Activated B cell treated with CpG ODN at 0.5 μM for 24 hours (primary cell): ENCODE measurements at places on chromosomes 4 and X.
A peak's percentile ranks its signal among the peaks of the same experiment; 100 is the strongest.

DNA sequence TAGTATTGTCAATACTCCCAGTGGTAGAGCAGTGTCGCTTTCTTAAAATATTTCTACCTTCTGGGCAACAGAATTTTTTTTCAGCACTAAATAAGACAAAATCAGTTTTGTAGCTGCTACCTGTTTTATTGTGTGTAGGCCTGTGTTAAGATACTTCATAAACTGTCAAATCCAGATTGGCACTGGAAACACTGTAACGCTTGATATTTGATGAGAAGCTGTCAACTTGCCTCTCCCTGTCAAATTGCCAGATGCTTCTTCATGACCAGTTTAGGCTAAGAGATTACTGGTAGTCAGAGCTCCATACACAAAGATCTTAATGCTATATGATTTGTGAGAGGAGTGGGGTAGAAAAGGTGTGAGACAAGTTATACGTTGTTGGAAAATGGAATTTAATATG, 17.3 kb downstream of the TRAM1L1 start:
- no peak for DNase-seq

DNA sequence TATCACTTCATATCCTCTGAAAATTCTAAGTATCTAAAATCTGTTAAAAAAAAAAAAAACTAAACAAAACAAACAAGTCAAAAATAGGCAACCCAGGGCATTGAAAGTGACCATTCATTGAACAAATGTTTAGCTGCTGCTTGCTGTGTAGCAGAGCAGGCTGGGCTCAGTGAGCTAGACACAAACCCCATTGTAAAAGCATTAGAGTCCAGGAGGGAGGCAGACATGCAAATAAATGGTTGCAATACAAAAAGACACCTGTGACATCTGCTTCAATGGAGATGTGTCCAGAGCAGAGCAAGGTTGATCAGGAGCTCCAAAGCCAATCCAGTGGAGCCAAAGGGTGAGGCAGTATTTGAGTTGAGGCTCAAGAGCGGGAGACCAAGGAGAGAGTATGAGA, 267.3 kb upstream of the GATB start:
- no peak for DNase-seq

- no peak for DNase-seq
Measured at GRCh38 chr4:145735827-145736226, 55.9 kb downstream of the C4orf51 start.

DNA sequence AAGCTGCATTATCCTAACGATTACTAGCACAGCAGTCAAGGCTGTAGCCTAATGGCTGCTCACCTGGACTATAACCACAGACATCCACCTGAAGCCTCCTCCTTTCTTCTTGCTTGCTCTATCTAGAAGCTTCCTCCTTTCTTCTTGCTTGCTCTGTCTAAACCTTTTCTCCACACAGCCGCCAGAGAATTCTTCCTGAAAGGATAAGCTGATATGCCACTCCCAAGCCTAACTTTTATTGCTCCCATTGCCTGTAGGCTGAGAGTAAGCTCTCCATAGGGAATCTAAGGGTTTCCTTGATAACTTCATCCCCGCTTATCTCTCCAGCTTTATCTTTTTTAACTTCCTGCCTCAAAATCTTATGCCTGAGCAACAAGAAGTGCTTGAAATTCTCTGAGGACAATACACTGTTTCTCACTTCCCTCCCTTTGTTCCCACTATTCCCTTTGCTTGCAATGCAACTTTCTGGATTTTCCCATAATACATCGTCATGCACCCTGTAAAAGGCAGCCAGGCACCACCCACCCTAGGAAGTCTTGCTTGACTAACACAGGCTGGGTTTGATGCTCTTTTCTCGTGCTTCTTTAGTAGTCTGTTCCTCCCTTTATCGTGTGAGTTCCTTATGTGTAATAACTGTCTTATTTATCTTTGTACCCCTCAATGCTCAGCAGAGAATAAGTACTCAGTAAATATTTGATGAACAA, 1.4 kb upstream of the LRIT3 start:
- DNase-seq = no peak

DNA sequence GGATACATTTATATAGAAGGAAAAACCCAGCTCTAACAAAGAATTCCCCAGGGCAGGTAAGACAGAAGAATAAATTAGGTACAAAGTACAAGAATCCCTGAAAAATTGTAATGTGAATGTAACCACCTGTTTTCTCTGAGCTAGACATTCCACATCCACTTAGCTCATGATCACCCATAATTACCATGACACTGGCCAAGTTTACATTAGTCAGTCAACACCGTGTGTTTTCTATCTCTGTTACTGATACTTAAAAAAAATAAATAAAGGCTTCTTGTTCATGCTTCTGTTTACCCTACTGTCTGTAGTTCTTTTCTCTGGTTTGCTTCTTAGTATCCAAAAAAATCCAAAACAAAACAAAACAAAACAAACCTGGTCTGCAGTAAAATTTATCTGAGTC, 66.0 kb downstream of the CBLL2 start:
- DNase-seq = no peak

GRCh38 chrX:16386126-16386525, 218.8 kb downstream of the MAGEB17 start:
- DNase-seq = no peak

GRCh38 chr4:112213856-112214255, 17.7 kb upstream of the AP1AR start:
- no peak for DNase-seq

DNA sequence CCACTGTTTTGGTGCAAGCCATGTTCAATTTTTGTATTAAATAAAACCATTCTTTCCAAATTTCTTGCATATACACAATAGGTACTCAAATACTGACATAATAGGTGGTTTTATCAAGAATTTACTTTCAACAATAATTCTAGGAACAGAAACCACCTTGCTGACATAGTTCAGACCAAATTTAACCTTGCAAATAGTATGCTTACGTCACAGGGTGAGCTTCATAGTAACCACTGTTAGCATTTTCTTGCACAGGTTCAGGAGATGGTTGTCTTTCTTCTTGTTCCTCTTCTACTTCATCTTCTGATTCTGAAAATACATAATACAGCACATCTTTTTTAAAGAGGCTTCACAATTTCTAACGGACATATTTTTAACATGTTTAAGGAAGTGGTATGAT, 17.6 kb downstream of the G3BP2 start:
- DNase-seq = no peak

GRCh38 chr4:150931796-150932195, 83.3 kb downstream of the LRBA start:
- DNase-seq = no peak

GRCh38 chr4:84401701-84402306, 97.3 kb downstream of the NKX6-1 start:
- DNase-seq = no peak

GRCh38 chr4:181528570-181529184, 714.5 kb upstream of the TENM3 start:
- no peak for DNase-seq

- peak; percentile 47 for DNase-seq
Measured at GRCh38 chr4:123396307-123397143, at the start of gene SPRY1. Gene SPRY1, plus strand, starts transcription at chr4:123396795. Its CDS starts 4,797 bp downstream, at chr4:123401592.

DNA sequence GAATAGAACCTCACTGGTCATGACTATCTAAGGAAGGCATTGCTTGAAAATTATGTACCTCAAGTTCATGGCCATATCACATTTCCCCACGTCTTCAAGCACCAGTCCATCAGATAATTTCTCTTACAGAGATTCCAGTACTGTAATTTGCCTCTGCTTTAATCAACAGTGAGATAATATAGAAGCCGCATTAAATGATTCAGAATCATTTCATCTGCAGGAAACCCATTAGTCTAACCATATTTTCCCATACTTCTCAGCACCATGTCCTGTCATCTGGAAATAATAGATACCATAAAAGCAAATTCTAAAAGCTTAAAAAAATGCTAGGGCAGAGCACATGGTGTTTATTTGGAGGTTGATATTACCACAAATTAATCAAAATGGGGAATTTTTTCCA, 310.3 kb upstream of the SLIT2 start:
- DNase-seq = no peak

- no peak for DNase-seq
Measured at GRCh38 chr4:58515226-58515625, 1405.0 kb upstream of the IGFBP7 start.

GRCh38 chr4:23333946-23334878, 555.6 kb downstream of the PPARGC1A start:
- DNase-seq = no peak

DNA sequence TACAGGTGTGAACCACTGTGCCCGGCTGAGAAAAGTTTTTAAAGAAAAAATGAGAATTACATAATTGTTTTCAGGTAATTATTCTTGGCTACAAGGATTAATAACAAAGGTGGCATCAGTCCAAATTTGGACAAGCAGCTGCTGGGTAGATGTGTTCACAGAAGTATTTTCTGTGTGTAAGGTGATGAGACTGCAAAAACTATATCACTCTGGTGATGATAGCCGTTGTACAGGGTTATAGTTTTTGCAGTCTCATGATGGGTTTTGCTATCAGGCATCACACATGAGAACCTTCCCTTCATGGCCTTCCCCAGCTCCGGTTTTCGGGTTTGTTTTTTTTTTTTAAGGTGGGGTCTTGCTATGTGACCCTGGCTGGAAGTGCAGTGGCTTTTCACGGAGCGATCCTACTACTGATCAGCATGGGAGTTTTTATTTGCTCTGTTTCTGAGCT, 5.1 kb upstream of the SLC10A3 start:
- no peak for DNase-seq

DNA sequence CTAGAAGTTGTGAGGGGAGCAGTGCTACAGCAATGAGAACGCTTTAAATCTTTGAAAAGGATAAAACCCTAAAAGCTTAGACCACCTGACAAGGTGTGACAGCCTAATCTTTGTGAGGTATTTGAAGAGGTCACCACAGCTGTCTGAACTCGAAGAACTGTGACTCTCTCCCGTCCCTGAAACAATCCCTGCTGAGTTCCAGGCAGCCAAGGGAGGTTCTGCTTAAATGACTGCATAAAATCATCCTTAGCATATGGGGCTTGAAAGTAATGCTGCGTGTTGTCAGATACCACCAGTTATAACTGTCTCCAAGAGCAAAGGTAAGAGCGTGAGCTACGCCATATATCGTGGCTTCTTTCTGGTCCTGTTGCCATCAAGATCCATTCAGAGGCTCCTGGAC, 696.3 kb downstream of the PCDH7 start:
- no peak for DNase-seq

DNA sequence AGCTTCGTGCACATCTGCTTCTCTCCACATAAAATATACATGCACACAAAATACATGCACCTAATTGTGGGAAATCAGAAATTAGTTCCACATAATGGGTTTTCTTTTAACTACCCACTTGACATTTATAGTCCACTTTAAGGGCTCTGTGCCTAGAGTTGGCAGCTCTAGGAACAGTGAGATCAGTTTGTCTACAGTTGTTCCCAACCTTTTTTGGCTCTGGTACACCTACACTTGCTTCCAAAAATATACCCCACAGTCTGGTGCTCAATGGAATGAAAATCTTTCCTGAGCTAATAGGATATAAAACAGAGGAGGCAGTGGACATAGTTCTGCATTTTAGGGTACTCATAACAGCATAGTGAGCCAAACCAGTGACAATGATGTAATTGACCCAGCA, 36.1 kb downstream of the HDAC8 start:
- DNase-seq = no peak

GRCh38 chr4:10078481-10079233, 37.9 kb downstream of the WDR1 start:
- no peak for DNase-seq

DNA sequence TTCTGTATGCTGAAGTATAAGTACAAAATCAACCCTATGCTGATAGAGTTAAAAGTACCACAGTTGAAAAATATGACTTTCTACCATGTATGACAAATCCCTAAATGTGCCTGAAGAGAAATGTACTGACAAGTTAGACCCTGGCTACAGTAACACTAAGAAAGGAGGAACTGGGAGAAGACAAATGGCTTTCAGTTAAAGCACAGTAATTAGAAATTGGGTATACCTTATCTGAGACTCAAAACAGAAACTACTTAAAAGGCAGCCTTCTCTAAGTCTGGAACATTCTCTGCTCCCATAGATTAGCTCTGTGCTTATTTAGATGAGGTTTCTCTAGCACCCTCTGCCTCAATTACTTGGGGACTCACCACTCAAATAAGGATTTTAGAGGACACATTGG, 189.1 kb downstream of the GPC3 start:
- DNase-seq = no peak

DNA sequence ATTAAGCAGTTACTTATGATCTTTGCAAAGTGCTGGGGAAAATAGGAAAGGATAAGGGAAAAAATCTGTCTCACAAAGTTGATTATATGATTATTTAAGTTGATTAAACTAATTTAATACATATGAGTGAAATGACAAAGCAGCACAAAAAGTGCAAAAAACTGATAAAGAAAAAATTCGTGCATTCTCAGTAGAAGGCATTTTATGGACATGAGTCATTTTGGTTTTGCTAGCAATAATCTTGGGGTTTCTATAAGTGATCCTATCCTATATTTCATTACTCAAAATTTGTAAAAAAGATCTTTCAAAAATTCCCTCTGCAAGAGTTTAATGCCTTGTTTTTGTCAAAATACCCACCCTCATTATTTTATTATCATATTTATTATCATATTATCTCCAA, 224.2 kb upstream of the ANXA10 start:
- DNase-seq = no peak

GRCh38 chr4:171430495-171430894, 382.7 kb upstream of the GALNTL6 start:
- no peak for DNase-seq

DNA sequence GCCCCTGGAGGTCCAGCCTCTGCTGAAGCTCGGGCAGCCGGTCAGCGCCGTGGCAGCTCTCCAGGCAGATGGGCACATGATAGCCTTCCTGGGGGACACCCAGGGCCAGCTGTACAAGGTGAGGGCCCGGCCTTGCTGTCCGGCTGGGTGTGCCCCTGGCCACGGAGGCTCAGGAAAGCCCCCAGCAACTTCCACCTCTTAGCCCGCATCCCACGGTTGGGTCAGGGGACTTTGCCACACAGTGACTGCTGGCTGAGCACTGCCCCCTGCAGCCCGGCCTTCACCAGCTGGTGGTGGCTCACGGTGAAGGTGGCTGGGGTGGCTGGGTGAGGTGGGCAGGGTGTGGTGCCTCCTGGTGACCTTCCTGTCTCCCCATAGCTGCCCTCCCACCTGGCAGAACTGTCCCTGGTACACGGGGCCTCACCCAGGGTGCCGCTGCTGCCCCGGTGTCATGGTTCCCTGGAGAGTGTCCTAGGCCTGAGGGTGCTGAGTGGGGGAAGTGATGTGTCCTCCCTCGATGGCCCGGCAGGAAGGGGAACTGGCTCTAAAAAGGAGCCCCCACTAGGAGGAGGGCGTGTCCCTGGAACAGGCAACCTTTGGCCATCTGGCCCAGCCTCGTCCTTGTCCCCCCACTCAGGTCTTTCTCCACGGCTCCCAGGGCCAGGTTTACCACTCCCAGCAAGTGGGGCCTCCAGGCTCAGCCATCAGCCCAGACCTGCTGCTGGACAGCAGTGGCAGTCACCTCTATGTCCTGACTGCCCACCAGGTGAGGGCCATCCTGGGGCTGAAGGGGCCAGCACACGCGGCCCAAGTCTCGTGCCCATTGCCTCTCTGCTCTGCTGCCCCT, 4.5 kb downstream of the PLXNB3 start:
- DNase-seq = no peak
